ENCODE measurements at places on chromosomes 13 and 19.

GRCh38 chr13:42526276-42526675 is 47.7 kb upstream of the TNFSF11 start:
- DNase-seq, result no peak

DNA sequence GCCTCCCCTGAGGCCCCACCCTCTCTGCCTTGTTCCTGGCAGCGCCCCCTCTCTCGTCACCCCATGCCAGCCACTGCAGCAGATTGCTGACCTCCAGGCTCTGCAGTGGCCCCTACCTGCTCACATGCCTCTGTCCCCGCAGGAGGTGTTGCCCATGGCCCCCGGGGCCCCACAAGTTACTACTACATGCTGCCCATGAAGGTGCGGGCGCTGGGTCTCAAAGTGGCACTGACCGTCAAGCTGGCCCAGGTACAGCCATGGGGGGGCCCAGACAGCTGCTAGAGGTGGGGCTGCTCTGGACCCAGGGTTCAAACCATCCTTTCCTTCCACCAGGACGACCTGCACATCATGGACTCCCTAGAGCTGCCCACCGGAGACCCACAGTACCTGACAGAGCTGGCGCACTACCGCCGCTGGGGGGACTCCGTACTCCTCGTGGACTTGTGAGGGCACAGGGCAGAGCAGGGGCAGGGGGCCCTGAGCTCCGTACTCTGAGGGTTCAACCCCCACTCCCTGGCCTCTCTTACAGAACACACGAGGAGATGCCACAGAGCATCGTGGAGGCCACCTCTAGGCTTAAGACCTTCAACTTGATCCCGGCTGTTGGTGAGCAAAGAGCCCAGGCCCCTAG is 6.2 kb downstream of the MRPL4 start:
- DNase-seq, result no peak

DNA sequence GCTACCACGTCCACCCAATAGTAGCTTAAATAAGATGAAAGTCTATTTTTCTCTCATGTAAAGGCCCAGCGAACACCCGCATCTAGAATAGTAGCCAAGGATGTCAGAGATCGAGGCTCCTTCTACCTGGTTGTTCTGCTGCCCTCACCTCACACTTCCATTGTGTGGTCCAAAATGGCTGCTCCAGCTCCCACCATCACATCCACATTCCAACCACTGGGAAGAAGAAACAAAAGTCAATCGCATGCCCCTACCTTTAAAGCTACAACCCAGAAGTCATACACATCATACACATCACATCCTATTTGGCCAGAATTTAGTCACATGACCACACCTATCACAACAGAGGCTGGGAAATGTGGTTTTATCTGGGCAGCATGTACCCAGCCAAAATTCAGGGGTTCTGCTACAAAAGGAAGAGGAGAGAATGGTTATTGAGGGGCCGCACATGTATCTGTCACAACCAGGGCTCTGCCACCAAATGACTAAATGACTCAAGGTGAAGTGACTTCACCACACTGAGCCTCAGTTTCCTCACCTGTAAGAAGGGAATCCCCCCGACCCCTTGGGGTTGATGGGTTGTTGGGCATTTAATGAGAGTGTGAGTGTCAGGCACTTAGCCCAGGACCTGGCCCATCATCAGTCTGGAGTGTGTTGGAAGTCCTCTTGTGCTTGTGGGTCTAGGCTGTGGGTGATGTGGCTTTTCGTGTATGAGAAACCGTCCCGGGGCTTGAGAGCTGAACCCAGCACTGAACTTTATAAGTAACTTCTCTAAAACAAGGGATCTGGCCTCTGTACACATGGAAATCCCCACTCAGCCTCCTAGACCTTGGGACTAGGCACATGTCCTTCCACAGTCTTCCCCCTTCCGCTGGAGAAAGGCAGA is 10.2 kb upstream of the CBLC start:
- no peak for DNase-seq

- DNase-seq, result no peak
Measured at GRCh38 chr19:29690842-29691241, 24.2 kb downstream of the C19orf12 start.

DNA sequence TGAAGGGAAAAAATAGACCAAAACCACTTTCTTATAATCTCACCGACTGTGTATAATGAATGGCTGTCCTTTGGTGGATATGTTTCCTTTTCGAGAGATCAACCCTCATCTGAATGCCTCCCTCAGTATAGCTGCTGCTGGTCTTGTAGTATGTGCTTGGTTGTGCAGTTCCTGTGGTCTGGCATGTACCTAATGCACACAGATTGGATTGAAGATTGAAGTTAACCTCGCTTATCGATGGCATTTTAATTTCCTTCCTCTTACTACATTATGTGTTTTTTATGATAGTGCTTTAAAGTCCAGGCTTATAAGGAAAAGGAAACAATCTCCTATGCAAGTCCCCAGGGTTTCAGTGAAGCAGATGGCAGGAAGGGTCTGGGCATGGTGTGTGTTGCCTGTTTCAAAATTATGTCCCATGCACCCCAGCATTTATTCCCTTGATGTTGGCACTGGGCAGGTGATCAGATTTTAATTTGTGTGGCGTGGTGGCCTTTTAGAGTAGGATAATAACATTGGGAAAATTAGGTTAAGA is 334.1 kb downstream of the SHISA2 start:
- no peak for DNase-seq

GRCh38 chr13:97724450-97724849 is 229.0 kb upstream of the IPO5 start:
- no peak for DNase-seq

DNA sequence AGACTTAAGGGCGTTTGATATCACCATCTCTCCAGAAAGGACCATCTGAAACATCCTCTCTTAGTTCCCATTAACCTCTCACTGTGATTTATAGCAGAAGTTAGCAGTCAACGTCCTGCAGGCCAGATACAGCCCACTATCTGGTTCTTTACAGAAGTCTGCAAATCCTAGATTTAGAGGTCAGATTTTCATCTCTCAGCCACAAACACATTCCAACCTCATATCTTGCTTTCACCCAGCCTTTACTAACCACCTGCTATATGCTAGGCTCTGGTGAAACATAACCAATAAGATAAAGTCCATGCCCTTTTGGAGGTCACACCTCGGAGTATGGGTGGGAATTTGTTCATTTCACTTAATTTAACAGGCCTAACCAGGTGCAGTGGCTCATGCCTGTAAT is 76.8 kb upstream of the CACNA1A start:
- no peak for DNase-seq

DNA sequence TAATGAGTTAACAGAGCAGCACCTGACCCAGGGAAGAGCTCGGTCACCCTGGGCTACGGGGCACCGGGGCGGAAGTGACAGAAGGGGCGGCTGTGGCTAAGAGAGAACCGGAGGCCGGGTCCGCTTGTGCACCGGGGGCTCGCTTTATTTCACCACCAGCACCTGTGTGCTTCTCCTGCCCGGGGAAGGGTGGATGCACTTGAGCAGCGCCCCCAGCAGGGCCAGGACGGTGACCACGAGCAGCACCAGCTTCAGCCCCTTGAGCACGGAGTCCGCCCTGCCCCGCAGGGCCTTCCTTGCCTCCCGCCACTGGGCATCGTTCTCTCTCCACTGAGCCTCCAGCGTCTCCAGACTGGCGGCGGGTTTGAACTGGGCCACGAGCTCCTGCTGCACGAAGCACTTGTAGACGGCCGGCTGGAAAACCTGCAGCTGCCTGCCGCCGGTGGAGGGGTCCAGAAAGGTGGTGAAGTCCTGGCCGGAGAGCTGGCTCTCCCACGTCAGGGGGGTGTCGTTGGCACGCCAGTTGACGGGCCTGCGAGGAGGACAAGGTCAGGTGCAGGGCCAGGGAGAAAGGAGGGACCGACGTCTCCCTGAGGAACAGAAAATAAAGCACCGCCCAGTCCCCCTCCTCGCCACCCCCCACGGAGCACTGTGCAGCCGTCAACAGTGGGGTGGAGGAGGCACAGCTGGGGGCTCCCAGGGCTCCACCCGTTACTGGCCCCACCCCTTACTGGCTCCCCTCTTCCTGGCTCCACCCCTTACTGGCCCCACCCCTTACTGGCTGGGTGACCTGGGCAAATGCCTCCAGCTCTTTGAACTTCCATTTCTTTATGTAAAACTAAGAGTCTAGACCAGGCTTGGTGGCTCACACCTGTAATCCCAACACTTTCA is 3.6 kb downstream of the FAM187B start:
- no peak for DNase-seq

DNA sequence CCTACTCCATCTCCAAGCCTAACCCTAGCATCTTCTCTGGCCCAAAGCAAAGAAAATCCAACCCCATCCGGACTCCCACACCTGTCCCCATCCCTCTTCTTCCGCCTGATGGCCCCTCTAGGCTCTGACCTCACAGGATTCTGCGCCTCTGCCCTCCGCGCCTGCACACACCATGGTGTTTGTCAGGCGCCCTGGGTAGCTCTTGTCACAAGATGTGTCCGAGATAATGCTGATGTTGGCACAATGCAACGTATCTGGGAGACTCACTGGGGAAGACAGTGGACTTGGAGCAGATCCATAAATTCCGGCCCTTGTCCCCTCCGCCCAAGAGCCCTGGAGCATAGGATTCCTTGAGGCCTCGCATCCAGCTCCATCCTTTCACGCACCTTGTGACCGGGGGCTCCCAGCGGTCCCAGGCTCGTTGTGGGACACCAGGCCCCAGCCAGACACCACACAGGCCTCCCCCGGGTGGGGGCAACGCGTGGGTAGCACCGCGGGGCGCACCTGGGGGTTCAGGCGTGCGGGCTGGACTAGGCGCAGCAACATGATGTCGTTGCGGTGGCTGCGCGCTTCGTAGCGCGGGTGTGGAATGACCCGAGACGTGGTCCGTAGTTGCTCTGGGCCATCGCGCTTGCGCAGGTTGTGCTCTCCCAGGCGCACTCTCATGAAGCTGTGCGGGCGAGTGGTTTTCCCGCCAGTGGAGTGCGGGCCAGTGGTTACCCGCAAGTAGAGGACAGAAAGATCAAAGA is 3.1 kb upstream of the KLK1 start:
- DNase-seq, result no peak

- DNase-seq, result no peak
Measured at GRCh38 chr19:35037716-35038622, 3.6 kb upstream of the HPN start.

DNA sequence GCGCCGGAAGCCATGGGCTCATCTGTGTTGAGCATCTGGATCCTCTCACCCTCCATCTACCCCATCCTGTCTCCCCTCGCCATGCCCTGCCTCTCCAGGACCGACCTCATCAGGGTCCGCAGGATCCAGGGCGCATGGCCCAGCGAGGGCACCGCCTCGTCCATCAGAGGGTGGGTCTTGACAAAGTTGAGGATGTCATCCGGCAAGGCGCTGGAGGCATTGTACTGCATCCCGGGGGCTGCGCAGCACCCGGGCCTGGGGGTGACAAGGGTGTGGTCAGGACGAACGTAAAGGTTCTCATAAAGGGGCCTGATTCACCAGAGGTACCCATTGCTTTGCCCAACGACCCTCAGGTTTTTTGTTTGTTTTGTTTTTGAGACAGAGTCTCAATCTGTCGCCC is 9.5 kb downstream of the SEMA6B start:
- no peak for DNase-seq

DNA sequence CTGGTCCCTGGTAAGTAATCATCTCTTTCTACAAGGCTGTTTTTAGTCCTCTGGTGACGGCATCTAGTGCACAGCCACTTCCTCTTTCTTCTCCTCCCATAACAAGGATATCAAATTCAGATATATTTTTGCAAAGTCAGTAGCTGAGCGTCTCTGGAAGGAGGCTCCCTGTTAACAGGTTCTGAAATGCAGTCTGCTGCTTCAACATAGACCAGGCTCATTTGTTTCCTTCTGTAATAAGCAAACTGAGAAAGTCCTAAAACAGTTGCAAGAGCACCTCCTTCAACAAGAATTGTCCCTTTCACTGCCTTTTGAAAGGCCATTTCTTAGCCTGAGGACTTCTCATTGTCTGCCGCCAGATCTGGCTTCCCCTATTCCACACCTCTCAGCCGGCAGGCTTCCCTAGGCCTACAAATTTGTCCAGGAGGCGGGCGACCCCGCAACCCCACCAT is 7.4 kb upstream of the ZSCAN5A start:
- DNase-seq, result no peak

DNA sequence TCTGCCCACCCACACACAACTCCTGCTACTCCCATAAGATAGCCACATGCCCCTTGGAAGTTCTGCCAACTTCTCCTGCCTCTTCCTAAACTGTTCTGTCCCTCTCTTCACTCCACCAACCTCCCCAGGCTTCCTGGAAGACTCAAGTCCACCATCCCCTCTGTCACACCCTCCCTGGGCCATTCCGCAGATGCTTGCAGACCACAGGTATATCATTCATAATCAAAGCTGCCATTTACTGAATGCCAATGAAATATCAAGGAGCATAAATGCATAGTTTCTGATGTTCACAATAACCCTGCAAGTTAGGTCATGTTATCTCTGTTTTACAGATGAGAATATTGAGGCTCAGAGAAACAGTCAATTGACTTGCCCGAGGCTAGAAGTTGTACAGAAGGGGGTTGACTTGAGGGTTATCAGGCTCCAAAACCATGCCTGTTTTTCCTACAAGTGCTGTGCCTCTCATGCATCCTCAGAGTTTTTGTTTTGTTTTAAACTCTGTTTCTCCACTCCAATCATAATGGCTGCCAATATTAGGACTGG is 135.6 kb downstream of the SLC7A1 start:
- DNase-seq, result no peak

- DNase-seq, result no peak
Measured at GRCh38 chr19:6279620-6279930, 200 bp downstream of the MLLT1 start.

GRCh38 chr13:52903320-52903719 is 54.9 kb upstream of the PCDH8 start:
- no peak for DNase-seq

- no peak for DNase-seq
Measured at GRCh38 chr19:31491242-31491641, 142.0 kb upstream of the TSHZ3 start.

- DNase-seq, result no peak
Measured at GRCh38 chr13:89923736-89924135, 1423.8 kb upstream of the MIR17HG start.
